ENCODE measurements at places on chromosomes 3 and 15.

GRCh38 chr3:47223755-47224154, 58.8 kb downstream of the KIF9 start:
- no peak for DNase-seq

DNA sequence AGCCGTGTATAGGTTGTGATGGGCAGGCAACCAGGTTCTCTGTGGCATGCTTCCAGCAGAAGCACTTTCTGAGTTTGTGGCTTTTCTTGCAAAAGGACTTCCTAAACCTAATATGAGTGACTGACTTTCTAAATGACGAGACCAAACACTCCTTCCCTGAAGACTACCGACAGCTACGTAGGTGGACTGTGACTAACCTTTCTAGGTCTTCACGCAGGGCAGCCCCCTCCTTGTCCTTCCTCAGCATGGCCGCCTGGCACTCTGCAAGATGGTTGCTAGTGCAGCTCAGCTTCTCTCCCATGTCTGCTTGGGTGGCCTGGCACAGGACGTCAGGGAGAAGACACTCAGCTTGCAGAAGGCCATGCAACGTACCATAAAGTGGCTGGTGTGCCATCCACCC, 20.9 kb downstream of the CXCR6 start:
- DNase-seq: no peak

DNA sequence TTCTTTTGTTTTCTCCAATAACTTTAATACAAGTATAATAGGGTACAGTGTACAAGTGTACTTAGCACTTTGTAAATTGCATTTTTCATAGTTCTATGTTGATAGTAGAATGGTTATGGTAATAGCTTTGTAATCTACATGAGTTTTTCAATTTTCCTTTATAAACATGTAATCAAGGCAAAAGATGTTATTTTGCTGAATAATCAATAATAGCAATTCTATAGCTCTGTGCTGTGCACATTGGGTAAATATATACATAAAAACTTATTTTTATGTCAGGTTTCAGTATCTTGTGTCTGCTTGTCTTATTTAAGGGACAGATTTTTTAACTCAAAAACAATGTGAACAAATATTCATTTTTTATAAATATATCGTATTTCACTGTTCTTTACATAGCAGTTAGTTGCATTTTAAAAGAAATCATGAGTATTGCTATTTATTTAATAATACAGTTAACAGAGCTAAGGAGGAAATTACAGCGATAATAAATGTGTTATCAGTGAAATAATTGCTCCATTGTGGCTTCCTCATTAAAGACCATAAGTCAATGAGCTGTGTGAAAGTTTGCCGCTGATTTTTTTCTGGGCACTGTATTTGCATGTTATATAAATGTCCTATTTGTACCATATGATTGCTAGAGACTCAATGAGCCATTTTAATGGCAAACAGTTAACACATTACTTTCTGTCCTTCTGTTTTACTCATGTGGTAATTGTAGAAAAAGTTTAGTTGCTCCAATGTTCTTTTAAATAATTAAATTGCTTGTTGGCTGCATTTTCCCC, 214.6 kb upstream of the STAC start:
- DNase-seq: no peak

DNA sequence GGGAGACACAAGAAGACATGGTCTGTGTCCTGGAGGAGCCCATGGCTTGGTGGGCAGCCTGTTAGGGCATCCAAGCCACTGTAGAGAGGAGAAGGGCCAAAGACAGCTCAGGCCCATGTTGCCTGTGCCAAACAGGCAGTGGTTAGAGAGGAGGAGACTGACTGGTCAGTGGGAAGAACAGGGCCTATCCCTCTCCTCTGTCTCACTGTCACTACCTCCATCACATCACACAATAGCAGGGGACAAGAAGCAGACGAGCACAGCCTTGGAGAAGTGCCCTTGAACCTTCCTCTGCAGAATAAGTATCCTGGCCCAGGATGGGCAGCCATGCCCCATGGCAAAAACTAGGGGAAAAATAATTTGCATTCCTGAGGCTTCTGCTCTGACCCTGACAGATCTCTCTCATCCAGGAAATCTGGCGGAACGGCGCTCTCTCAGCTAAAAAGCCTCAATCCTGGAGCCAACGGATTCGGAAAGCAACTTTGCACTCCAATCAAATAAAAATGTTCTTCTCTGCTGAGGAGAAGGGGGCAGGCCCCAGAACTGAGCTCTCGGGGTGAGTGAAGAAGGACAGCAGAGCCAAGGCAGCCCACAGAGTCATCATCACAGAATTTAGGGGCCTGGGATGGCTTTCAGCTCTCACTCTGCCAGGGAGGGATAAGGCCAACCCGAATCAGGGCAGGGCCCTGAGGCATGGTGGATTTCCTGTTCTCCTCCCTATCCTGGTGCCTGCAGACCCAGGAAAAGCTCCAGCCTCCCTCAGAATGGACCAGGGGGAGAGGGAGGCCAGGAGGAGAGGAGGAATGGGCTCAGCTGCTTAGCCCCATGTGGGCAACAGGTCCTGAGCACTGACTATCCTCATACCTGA, 1.6 kb downstream of the SHF start:
- no peak for DNase-seq

- DNase-seq: no peak
Observed at GRCh38 chr15:28960979-28961378, 75.2 kb downstream of the APBA2 start.
